Caudate nucleus (tissue), 63 donors: ENCODE measurements at places on chromosomes 2 and 18.

DNA sequence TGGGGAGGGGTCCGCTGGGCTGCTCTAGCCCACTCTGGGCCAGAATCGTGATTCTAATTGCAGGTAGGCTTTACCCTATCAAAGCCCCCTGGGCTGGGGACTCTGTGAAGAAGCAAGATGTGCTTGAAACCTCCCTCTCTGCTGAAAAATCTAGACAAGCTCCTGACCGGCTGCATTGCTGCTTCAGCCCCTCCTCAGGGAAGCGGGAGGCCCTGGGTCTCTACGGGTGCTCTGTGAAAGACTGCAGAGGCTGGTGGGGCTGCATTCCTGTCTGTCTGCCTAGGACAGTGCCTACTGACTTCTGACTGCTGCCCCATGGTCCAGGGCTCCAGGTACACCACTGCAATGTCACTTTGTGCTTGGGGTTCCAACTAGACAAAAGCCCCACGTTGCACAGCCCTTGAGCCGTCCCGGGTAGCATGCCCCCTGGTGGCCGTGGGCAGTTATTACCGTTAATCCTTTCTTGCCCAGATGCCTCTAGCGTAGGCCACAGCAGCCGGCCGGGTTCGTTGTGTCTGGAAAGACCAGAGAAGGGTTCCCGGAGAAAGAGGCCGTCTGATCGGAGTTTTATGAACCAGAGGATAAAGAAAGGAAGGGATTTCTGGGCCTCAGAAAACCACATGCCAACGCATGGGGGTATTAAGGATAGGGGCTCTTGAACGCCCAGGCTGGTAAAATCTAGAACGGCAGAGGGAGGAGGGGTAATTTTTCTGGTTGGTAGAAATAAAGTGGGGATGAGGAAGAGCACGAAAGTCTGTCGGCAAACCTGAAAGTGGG lies 15.9 kb upstream of the C1QL2 start:
- no peak for DNase-seq

GRCh38 chr2:88179228-88179679 lies 9.1 kb downstream of the THNSL2 start:
- no peak for DNase-seq

GRCh38 chr2:30914456-30914855 lies 107.2 kb upstream of the CAPN13 start:
- no peak for DNase-seq

- DNase-seq, result no peak
These were observed 6.5 kb upstream of the ACTG2 start for GRCh38 chr2:73886357-73886756.

GRCh38 chr2:128867936-128868636 lies 549.4 kb upstream of the HS6ST1 start:
- peak; percentile 7 for DNase-seq

- no peak for DNase-seq
These were observed 5.0 kb downstream of the RUFY4 start for GRCh38 chr2:218074031-218074430.

GRCh38 chr2:159139216-159139933 lies 147.1 kb downstream of the WDSUB1 start:
- DNase-seq, result no peak

DNA sequence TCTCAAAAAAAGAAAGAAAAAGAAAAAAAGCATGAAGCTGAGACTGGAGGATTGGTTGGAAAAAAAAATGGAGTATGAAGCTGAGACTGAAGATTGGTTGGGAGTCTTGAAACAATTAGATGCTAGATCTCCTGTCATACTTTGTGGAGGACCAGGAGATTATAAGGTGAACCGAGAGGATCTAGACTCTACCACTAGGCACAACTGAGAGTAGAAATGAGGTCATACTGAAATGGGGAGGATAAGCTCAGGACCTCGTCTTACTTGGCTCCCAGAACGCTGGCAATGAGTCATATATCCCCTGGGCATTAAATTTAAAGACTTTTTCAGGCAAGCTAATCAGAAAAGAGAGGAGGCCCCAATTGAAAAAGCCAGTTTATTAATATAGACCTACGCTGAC lies 3.3 kb upstream of the ORC2 start:
- no peak for DNase-seq

DNA sequence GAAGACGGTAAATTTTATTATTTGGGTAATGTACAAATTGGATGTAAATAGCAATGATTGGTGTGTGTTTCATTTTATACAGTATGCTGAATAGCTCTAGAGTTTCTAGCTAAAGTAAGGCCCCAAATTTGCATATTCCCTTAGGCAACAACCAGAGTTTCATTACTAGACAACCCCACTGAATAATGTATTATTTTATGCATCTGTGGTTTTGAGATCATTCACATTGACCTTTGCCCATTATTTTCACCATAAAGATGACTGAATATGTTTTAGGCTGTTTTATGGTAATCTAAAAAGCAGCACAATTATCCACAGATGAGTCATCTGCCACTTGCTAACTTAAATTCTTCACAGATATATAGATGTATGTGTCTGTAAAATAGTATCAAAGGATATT lies 44.5 kb upstream of the C2orf74 start:
- no peak for DNase-seq

- DNase-seq, result no peak
These were observed 501.6 kb upstream of the TNP1 start for GRCh38 chr2:217361483-217361880.

- no peak for DNase-seq
These were observed 93.3 kb downstream of the CTAGE1 start for GRCh38 chr18:22324191-22325131.

GRCh38 chr2:177611310-177611886 lies 218.8 kb downstream of the AGPS start:
- DNase-seq, result no peak

DNA sequence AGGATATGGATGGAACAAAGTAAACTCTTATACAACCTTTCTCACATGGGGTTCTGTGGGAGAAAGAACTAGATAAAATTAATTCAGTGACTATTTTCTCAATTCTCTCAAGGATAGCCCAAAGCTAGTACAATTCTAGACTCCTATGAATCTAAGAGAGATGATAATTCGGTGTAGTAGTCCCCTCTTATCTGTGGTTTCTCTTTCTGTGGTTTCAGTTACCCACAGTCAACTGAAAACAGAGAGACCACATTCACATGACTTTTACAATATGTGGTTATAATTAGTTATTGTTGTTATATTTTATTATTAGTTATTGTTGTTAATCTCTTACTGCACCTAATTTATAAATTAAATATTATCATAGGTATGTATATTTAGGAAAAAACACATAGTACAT lies 53.5 kb upstream of the C2orf15 start:
- DNase-seq, result no peak

DNA sequence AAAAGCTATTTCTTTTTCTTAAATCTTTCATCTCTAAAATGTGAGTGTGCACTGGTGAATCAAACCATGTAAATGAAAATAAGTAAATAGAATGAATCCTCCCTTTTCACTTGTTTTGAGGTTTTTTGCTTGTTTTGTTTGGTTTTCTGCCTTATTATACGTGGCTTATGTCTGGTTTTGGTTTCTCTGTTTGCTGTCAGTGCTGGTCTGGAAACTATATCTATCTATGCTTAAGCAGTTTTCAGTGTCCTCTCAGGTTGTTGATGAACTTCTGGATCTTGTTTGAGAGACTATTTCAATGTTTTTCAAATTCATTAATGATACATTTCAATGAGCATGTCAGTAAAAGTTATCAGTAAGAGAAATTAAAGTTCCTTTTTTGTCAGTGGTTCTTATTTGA lies 48.1 kb upstream of the TNFRSF11A start:
- no peak for DNase-seq

- DNase-seq, result no peak
These were observed 165.6 kb upstream of the VRK2 start for GRCh38 chr2:57880967-57881366.

DNA sequence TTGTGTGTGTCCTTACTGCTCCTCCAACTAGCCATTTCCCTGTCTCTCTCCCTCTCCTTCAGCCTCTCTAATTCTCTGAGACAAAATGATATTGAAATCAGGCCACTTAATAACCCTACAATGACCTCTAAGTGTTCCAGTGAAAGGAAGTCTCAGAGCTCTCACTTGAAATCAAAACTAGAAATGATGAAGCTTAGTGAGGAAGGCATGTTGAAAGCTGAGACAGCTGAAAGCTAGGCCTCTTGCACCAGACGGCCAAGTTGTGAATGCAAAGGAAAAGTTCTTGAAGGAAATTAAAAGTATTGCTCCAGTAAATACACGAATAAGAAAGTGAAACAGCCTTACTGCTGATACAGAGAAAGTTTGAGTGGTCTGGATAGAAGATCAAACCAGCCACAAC lies 72.9 kb downstream of the PRKCE start:
- DNase-seq, result no peak

DNA sequence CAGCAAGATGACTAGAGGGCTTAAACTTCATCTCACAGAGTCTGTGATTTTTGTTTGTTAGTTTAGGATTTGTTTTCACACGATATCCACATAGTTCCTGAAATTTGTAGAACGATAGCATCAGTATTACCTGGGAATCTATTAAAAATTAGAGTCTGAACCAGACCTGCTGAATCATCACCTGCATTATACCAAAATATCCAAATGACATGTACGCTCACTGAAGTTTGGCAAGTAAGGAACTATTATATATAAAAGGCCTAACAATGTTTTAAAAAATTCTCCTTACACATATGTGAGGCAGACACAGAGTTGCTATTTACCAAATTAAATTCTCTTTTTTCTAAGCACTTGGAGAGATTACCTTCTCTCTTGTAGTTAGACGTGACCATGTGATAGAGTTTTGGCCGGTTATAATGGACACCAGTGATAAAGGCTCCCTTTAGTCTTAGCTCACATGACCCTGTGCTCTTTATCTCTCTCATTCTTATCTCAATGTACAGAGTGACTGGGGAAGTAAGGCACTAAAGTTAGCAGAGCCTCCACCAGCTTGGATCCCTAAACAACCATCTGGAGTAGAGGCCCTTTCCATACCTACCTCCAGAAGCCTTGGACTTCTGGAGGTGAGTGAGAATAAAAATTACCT lies 363.1 kb downstream of the DSC3 start:
- DNase-seq, result no peak

DNA sequence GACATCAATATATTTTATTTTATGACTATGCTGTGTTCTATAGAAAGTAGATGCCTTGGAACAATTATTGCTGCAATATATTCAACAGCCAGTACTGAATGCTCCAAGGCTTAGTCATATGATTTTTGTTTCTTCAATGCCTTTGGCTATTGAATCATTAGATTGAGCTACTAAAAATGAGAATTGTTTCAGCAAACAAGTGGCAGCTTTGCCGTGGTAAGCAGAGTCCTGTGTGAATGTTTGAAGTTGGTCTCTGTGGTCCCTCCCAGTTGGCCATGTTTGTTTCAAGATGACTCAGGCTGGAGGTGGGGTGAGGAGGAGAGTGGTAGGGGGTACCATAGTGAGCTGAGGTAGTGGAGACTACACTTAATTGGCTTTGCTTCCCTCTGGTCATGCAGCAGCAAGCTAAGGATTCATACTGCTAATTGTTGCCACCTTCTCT lies 198.6 kb upstream of the EPAS1 start:
- DNase-seq, result no peak

DNA sequence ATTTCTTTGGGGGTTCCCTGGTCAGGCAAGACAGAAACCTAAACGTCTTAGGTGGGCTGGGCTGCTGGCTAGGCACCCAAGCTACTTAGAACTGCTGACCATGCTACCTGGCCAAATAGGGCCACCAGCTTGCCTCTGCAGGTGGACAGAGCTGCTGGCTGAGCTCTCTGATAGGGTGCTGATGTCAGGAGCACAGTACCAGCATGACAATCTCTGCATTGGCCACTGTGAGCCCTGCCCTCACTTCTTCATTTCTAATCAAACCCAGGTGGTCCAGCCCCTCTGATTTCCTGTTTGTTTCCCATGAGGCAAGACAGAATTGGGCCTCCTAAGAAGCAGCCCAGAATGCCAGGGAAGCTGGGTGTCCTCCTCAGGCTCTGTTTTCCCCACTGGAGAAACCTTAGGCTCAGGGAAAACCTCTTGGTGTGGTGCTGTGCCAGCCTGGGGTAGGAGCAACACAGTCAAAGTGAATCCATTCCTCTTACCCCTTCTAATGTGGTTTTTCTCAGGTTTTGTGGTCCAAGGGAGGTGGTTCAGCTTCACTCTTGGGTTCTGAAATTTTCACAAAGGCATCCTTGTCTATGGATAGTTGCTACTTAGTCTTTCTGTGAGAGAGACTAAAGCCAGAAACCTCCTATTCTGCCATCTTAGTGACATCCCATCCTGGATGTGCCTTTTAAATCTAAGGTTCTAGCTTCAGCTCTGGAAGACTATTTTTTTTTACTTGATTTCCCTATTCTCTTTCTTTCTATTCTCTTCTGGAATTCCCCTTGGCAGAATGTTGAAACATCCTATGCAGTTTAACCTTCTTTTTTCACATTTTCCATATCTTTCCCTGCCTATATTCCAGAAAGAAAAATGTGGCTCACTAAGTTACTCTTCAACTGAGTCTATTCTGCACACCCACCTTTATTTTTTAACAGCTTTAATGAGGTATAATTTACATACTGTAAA lies 15.2 kb downstream of the SP100 start:
- DNase-seq, result no peak

DNA sequence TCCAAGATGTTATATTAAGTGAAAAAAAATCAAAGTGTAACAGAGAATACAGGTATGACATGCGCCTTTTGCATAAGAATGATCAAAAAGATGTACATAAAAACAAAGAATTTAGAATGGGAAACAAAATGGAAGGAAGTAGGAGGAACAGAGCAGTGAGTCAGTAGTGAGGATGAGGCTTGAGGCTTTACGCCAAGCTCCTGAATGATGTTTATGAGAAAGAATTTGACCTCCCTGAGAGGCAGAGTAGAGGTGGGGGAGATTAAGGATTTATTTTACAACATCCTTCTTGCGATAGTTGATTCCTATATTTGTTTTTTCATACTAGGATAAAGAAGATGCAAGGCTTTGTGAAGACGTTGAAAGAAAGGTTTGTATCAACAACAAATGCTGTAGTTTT lies 81.4 kb downstream of the DCDC2C start:
- DNase-seq, result no peak
